CD14-positive monocyte (primary cell): ENCODE measurements at places on chromosomes 4 and X. TPM values are rescaled to one million over a fixed set of nuclear protein-coding genes. Genes with fewer than 3 reads are reported as not detected.

The PCDH10 gene
- polyA plus RNA-seq, result not detected

The NSG1 gene
- 0.10 TPM for polyA plus RNA-seq

The ARX gene
- polyA plus RNA-seq, result not detected

The CT83 gene
- not detected for polyA plus RNA-seq

The EVC2 gene
- 0.09 and 0.12 TPM in 2 replicates for polyA plus RNA-seq

The TREX2 gene
- 1.1 and 1.5 TPM in 2 replicates for polyA plus RNA-seq

The CT55 gene
- polyA plus RNA-seq, result not detected

GRCh38 chr4:26583538-26583864, 383 bp upstream of the TBC1D19 start:
- DNase-seq, result no peak

DNA sequence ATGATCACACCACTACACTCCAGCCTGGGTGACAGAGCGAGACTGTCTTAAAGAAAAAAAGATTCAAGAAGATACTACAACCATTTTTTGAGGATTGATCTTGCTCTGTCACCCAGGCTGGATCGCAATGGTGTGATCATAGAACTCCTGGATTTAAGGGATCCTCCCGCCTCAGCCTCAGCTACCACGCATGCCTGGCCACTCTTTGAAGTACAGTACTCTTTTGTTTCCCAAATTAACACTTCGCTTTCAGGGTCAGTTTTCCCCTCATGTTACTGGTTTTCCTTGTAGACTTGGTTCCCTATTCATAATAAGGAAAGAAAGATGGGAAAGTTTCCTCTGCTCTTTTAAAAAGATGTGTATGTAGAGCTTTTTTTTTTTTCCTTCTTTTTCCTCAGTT, 34.3 kb downstream of the FHIP1A start:
- no peak for DNase-seq

GRCh38 chrX:1300449-1300848, 31.8 kb downstream of the CSF2RA start:
- DNase-seq, result no peak

DNA sequence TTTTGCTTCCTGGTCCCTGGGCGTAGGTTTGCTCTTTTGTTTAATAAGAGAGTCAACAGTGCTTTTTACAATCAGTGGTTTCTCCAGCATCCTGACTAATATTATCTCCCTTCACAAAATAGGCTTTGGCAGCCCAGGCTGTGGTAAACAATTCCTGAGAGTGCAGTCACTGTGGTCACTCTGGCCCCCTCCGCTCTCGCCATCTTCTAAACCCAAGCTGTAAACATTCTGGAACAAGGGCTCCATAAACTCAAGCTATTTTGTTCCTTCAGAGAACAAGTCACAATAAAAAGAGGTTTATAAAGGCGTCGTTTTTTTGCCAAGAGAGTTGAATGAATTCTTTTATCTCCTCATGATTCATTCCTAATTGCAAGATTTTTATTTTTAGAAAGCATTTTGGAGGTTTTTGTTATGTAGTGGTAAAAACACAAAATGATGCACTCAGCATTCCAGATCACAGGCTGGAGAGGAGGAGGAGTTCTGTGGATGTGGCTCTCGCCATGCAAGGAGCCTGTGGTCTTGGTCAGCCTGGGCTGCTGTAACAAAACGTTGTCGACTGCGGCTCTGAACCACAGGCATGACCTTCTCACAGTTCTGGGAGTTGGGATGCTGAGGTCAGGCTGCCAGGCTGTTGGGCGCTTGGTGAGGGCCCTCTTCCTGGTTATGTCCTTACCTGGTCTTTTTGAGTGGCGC, 486.4 kb upstream of the FAT1 start:
- DNase-seq, result no peak

DNA sequence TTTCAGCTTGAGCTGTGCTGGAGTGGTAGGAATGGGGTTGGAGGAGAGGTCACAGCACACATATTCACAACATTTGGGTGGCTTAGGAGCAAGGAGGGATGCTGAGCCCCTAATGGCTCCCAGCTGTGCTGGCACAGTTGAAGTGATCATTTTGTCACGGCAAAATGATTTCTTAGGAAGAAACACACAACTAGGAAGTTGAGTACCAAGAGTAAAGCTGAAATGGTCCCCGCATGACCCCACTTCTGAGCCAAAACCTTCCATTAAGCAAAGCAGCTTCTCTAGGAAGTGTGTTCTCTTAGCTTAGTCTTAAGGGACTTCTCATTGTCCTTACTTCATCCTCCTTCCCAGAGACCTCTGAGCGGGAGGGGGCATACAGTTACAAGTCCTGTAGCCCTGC, 12.6 kb downstream of the CAPN6 start:
- no peak for DNase-seq

DNA sequence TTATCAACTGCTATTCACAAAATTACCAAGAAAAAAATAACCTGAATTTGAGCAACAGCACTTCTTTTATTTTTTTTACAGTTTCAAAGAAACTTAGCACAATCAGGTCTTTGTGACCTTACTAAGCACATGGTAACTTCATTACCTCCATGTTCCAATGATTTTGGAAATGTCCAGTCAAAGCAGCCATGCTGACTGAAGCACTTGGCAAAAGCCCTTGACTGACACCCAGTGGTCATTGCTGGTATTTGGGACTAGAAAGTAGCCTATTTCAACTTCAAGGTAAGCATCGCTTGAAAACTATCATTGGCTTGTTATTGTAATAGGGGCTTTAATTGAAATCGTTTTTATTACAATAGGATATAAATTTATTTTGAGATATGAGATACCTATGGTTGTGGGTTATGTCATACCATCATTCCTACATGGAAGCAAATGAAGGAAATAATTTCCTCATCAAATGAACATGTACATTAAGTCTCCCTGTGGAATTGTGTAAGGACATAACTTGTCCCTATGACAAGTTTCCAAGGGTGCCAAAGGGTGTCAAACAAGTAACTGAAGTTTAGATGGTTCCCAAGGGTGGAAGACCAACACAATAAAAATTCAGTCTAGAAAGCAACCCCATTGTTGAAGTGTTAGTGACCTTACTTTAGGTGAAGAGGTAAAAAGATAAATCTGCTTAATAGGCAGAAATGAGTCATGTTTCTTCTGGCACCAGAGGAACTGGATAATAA, 15.2 kb upstream of the ANXA10 start:
- DNase-seq, result peak; percentile 7

GRCh38 chrX:10471418-10471817, 149.0 kb downstream of the MID1 start:
- no peak for DNase-seq

- peak; percentile 8 for DNase-seq
Measured at GRCh38 chr4:173281406-173282255, 52.5 kb downstream of the HMGB2 start.

- DNase-seq, result no peak
Measured at GRCh38 chrX:107452581-107452980, 3.1 kb downstream of the FRMPD3 start.

- DNase-seq, result no peak
Measured at GRCh38 chrX:25048178-25048577, 32.4 kb upstream of the ARX start.

DNA sequence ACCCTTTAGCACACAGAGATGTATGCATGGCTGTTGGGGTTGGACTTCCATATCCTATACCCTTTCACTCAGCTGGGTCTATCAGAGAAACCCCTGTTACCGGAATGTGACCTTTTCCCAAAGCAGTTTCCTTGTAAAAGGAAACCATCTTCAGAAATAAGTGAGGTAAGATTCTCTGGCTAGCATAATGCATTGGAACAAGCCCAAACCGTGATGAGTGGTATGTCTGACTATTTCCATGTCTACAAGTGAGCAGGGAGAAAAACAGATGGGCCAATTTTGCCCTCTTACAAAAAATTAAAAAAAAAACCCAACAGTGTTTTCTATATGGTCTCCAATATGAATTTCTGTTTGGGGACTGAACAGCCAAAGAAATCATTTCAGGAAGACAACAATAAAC, 283.9 kb downstream of the SMARCA1 start:
- no peak for DNase-seq

GRCh38 chr4:152115794-152116193, 355.0 kb upstream of the GATB start:
- no peak for DNase-seq

DNA sequence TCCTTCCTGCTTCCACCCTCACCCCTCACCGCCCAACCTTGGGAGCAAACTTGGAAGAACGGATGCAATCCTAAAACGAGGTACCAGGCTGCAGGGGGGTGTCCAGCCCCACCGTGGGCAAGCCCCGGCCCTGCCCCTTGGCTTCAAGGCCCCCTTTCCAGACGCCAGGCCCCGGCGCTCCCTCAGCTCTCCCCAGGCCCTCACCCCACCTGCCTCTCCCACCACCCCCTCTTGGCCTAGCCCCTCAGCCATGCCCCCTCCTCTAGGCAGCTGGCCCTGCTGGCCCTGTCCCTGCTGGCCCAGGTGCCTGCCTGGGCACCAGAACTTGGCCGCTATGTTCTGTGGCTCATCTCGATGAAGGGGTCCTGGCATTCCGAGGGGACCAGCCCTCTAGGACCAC, 33.8 kb downstream of the LRPAP1 start:
- DNase-seq, result no peak

GRCh38 chr4:8207314-8207713, 8.2 kb downstream of the SH3TC1 start:
- peak; percentile 89 for DNase-seq

- DNase-seq, result no peak
Measured at GRCh38 chr4:147109800-147110199, 164.1 kb upstream of the TTC29 start.

GRCh38 chrX:125308653-125309052, 11.0 kb upstream of the TEX13C start:
- no peak for DNase-seq

- no peak for DNase-seq
Measured at GRCh38 chrX:14934423-14934822, 61.2 kb downstream of the MOSPD2 start.

DNA sequence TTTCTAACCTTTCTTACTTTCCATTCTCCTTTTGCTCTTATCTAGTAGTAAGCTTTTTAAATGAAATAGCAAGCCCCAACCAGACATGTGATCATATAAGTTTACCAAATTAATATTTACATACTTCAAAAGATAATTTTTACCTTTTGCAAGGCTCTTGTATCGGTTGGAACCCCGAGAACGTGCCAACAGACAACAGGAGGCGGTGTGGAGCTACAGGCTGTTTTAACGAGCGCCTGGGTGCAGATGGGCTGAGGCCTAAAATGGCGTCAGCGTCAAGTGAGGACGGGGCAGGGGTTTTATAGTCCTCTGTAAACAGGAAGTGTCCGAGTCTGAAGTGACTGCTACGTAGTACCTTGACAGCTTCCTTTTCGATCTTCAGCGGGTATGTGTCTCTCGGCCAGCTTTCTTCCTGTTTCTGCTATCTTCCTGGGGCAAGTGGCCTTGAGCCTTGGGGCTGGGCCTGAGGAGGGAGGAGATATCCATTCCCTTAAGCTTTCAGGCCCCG, 342.7 kb downstream of the GALNTL6 start:
- no peak for DNase-seq

GRCh38 chr4:16909281-16909680, 10.8 kb upstream of the LDB2 start:
- no peak for DNase-seq

GRCh38 chrX:40201329-40201885, 103.6 kb upstream of the BCOR start:
- peak; percentile 33 for DNase-seq

DNA sequence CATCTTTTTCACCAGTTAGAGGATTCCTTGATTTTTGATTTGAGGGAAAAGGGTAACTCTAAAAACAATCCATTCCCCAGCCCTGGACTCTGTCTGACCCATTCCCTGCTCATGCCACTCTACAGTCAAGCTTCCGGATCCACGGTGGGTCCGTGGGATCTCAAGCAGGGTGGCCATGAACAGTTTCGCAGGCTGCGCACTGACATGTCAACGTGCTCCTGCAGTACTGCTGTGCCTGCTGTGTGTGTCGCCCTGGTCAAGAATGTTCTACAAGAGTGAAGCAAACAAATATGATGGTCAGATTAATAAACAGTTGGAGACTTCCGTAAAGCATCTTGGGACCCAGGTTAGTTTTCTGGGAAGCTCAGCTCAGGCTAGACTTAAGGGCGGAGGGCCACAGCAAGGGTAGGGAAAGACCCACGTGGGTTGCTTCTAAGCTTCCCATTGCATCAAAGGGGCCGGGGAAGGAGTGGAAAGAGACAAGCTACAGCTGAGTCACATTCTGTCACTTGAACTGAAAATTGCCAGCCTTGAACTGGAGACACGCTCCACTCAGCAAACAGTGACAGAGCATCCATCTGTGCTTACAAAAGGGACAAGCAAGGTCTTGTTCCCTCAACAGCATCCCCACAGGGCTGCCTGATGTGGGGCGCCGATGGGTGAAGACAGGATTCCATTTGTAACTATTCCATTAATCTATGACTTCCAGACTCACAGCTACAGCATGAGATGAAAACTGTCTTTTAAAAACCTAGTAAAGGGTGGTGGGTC, 81.8 kb downstream of the MTMR1 start:
- no peak for DNase-seq

DNA sequence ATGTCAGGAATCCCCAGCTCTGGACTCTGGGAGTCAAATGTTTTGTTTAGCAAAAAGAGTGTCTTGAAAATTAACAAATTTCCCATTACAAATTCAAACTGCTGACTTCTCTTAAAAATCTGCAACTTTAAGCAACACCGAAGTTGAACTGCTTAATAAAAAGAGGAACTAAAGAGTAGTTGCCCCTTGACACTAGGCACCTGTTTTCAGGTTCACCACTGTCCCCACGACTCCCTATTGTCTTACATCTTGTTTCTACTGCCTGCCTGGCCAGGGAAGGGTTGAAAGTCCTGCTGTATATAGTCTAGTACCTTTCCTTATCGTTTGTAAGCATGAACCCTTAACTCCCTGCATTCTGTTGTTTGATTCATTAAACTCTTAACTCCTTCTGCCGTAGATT, 173.9 kb downstream of the SCFD2 start:
- no peak for DNase-seq

GRCh38 chrX:13826770-13827169, 9.9 kb upstream of the GPM6B start:
- DNase-seq, result no peak

DNA sequence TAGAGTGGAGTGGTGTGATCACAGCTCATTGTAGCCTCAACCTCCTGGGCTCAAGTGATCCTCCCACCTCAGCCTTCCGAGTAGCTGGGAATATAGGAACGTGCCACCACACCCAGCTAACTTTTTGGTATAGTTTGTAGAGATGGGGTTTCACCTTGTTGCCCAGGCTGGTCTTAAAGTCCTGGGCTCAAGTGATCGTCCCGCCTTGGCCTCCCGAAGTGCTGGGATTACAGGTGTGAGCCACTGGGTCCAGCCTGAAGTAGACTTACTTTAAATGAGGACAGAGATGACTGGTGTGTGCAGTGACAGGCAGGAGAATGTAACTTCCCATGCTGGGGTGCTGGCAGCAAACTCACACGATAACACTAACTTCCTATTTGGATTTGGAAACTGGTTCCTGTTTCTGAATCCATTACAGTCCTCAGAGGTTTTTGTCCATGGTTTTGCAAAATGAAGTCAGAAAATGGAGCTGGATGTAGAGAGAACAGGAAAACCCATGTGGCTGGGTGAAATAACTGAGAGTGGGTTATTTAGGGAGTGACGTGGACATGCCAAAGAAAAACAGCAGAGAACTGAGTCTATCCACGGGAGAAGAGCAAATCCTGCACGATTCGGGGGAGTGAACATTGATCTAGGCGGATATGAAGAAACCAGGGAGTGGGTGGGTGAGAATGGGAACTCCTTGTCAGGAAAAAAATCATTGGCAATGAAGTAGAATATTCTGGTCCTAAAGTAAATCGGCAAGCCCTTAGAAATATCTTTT, 95.6 kb downstream of the GATB start:
- DNase-seq, result no peak

GRCh38 chrX:118751950-118752783, 24.8 kb downstream of the IL13RA1 start:
- DNase-seq, result peak; percentile 76
